ENCODE measurements at places on chromosomes 1 and 21.
A peak's percentile ranks its signal among the peaks of the same experiment; 100 is the strongest.

DNA sequence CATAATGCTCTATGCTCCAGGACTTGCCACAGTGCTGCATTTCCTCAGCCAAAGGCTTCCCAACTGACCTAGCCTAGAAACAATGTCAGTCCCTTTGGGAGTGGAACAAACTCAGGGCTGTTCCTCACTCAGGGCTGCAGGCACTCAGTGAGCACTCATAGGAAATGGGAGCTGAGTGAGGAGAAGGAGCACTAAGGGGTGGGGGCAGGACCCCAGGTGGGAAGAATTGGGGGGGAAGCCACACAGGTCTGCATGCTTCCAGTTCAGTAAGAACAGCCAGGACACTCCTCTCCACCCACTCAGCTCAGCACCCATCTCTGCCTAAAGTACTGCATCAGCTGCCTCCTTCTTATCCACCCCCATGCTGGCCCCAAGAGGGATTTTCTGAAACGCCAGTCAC, 7.3 kb upstream of the SLC5A9 start:
- DNase-seq: no peak

- DNase-seq: no peak
Measured at GRCh38 chr21:29064850-29065481, 8.5 kb downstream of the CCT8 start.

DNA sequence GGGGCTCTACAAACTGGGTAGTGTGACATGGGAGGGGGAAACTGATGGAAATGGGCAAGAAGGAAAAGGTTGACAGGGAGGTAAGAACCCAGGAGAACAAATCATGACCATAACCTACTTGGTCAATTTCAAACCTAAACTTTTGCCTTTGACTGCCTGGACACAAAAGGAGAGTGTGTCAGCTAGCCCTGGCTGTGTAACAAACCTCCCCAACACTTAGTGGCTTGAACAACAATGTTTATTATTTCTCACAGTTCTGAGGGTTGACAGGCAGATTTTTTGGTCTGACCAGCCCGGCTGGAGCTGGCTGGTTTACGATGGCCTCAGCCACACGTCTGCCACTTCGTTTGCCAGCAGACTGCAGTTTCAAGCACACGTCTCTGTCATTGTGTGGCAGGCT, 92.5 kb downstream of the WDR4 start:
- no peak for DNase-seq

DNA sequence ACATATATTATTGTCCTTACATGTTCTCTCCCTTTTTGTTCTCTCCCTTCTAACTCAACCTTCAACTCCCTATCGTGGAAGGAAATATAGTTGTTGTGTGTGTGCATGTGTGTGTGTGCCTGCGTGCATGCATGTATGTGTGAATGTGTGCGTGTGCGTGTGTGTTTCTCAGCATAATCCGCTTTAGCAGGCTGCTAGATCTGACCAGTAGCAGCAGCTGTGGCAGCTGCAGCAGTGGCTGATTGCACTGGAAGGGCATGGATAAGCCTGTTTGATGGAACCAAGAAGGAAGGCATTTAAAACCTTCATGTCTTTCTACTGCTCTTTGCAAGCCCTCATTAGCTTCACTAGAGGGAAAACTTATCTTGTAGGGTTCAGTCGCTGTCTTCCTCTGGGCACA, 65.6 kb upstream of the IRF2BP2 start:
- no peak for DNase-seq

DNA sequence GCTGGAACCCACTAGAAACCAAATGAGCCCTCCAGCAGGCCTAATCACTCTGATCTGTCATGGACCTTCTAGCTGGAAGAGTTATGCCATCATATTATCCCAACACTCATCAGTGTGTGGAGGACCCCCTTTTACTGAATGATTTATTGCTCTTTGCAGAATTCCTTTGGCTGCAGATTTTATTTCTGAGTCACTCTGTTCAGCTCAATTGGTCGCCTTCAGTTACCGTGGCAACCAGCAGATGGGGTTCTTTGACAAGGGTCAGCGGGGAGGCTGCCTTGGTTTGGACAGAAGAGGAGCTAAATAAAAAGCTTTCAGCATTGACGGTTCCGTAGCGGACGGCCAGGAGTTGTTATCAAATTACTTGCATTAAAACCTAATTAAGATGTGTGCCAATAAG, 220.1 kb downstream of the SDCCAG8 start:
- peak; percentile 68 for DNase-seq
